Activated naive CD4-positive, alpha-beta T cell (primary cell): ENCODE measurements at places on chromosomes 3 and 15.

- no peak for DNase-seq
These were observed 339.0 kb downstream of the IL5RA start for GRCh38 chr3:2771193-2771592.

GRCh38 chr15:101498076-101498716 is 8.7 kb upstream of the PCSK6 start:
- DNase-seq = no peak

DNA sequence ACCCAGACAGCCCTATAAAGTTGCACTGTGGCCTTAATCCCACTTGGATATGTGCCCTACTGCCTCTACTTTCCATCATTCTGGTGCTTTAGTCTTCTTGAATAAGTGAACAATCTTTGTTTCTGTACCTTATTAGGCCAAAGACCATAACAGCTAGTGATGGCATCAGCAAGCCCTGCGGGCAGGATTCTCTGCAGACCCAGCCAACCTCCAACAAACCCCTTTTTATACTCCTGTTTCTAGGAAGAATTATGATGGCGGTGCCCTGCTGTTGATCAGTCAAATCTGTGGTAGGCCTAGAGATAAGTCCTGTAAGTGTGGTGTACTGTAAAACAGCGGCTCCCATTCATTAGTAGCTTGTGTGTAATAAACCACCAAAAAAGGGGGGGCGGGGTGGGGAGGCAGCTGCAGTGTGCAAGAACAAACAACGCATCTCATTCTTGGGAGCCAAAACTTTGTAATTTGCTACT is 40.5 kb downstream of the SOX2 start:
- DNase-seq = no peak

DNA sequence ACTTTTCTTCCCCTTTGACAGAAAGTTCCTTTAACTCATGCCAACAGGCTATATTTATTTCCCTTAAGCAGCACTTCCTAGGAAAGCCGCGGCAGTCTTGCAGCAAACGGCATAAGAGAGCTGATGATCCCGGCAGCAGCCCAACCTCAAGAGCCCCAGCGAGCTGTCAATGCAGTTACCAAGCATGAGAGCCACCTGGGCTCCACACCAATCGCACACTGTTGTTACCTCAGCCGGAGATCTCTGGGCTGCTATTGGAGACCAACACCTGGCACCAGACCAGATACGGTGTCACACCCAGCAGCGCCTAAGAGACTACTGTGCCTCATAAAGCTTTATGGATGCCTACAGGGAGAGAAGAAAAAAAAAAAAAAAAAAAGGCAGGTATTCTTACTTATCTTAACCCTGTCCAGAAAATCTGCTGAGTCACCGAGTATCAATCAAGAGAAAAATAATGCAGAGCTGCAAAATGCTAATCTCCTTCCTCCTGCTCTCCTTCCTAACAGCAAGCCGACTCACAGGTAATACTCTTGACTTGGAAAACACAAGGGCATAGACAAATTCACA is 11.7 kb downstream of the ABCC5 start:
- DNase-seq = no peak

- DNase-seq = no peak
These were observed 13.9 kb downstream of the UROC1 start for GRCh38 chr3:126503701-126504100.

- no peak for DNase-seq
These were observed 70.5 kb downstream of the FEM1B start for GRCh38 chr15:68348081-68348480.

- DNase-seq = no peak
These were observed 11.9 kb downstream of the DNAJA4 start for GRCh38 chr15:78276064-78276943.

DNA sequence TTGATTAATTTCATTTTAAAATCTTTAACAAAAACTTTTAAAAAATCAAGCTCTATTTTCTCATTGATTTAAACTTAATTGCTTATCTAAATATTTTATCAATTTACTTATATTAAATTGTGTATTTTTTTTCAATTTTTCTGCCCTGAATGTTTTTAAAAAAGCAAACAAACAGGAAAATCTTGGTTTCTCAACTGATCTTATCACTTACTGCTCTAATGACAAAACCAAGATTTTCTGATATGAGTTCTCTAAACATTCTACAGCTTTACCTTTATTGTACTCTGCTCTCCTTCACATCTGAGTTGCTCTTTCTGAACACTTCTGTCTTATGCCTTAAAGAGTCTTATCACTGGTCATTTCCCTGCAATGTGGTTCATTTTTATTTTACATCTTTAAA is 587.8 kb upstream of the BCHE start:
- DNase-seq = no peak

DNA sequence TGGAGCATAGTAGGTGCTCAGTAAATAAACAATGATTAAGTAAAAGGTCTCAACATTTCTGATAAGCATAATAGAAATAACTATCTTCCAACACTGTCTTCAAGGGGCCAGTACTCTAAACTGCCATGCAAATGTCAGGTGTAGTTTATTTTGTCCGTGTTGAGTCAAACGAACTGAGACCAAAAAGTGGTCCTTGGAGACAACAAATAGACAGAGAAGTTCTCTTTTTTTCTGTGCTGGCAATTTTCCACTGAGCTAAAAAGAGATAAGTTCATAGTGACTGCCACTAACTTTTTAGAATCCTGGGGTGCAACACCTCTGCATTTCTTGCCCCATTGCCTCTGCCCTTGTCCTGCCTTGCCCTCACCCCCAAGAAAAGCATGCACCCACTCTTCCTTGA is 14.7 kb upstream of the MBNL1 start:
- no peak for DNase-seq

DNA sequence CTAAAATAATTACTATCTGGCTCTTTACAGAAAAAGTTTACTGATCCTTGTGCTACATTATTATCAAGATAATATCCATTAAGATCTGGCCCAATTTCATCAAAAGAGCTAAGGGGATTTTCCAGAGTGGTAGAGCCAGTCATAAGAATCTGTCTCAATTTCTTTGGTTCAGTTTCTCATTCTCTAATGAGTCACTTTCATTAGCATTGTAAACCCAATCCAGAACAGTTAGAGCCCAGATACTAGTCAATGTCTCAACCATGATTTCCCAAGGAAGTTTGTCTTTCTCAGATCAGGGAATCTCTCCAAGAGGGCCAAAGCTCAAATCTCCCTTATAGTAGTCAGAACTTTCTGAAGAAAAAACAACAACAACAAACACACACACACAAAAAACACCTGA is 131.1 kb upstream of the PPP2R3A start:
- DNase-seq = no peak

DNA sequence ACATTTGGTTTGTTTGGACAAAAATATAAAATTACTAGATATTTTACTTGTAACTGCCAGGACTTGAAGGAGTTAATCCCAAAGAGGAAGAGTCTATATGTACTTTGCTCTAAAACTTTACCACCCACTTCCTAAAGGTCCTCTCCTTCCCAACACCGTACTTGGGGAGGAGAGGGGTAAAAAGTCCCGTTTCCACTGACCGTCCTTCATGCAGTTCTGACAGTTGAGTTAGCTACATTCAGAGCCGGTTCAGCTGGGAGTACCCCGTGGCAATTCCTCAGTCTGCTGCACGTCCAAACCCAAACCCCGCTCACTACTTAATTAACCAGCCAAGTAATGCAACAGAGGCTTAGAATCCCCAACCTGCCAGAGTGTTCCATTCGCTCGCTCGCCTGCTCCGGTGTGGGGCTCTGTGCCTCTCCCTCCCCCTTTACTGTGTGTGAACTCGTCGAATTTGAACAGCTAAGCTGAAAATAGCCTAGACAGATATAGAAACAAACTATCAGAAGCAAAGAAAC is 519.7 kb downstream of the FOXP1 start:
- no peak for DNase-seq

- DNase-seq = no peak
These were observed 10.4 kb upstream of the CX3CR1 start for GRCh38 chr3:39290255-39290654.

GRCh38 chr15:34275154-34275553 is 50.3 kb downstream of the EMC4 start:
- no peak for DNase-seq

DNA sequence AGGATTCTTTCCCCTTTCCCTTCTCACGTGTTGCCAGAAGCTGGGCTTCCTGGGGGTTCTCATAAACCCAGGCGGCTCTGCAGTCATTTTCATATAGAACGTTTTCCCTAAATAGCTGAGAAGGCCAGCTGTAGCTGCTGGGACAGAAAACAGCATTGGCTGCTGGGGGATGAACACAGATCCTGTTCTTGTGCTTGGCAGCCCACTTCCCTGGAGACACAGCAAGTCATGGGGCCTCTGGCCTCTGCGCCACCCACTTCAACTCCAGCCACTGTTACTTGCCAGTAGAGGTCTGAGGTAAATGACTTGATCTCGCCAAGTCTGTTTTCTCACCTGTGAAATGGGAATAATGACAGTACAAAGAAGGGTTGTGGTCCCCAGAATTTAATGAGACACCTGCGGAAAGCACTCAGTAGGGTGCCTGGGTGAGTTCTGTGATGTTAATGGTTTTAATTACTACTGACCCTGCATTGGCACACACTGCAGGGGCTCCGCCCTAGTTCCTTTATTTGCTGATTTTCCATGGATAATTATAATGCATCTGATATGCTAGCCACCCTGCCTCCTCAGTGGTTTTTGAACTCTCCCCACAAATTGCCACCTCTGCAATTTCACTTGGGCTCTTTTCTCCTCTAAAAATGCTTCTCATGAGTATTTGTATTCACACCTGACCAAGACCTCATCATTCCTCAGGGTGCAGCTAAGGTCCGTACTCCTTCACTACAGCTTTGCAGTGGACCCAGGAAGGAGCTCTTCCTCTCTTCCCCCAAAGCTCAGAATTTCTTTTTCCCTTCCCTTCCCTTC is 274.7 kb downstream of the RPLP1 start:
- no peak for DNase-seq

GRCh38 chr15:65028921-65029735 is at the start of gene MTFMT:
Gene MTFMT, minus strand, starts transcription at chr15:65029639. Its CDS starts 26 bp downstream, at chr15:65029613.
- DNase-seq = peak; percentile 93

GRCh38 chr3:173913397-173913796 is 515.9 kb downstream of the NLGN1 start:
- no peak for DNase-seq

- no peak for DNase-seq
These were observed 573.3 kb downstream of the EPHB1 start for GRCh38 chr3:135368316-135368715.

GRCh38 chr15:60091157-60091556 is 87.0 kb downstream of the FOXB1 start:
- no peak for DNase-seq

DNA sequence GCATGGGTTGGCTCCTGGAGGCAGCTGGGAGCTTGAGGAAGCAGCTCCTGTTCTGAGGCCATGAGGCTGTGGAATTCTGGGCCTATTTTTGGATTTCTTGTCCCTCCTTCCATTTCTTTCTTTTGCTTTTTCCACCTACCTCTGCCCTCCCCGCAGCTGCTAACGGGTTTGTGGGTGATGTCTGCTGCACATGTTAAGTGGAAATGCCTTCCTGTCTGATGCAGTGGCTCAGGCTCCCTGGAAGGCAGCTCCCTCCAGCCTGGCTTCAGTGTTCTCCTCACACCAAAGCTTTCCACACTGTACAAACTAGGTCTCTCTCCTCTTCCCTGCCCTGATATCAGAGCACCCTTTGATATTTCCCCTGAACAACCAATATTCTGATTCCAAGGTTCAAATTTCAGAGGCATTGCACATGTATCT is 33.8 kb upstream of the ESYT3 start:
- DNase-seq = no peak
